ENCODE measurements at places on chromosomes 4 and X.

DNA sequence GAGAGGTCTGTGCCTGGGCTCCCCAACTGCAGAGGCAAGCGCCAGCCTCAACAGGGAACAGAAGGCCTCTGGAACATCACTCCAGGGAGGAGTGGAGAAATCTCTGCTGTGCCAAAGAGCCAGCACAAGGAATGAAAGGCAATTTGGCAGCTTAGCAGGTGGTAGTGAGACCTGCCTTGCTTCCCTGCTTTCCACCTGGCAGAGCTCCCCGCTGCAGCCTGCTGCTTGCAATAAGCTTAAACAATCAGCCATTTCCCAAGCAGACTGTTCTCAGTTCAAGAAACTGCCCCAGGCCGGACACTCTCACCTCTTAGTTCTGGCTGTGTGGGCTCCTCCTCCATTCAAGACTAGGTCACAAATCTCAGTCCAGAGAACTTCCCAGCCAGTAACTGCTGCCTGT, 370.6 kb downstream of the MAGEB5 start:
- DNase-seq, result no peak

DNA sequence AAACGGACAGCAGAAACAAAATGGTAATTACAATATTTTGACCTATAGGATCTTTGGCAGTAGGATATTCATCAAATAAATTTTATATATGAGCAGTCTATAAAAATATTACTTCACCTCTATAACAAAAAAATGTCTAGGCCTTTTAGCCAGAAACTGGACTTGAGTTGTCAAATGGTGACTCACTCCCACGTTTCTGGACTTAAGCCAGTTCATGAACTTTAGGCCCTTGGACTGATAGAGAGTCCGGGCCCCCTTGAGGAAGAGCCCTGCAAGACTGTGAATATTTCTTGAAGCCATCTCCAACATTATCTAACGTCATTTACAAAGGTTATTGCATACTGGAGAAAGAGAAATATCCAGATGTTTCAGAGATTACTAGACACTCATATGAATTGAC, 106.8 kb upstream of the FAM47A start:
- DNase-seq, result no peak

DNA sequence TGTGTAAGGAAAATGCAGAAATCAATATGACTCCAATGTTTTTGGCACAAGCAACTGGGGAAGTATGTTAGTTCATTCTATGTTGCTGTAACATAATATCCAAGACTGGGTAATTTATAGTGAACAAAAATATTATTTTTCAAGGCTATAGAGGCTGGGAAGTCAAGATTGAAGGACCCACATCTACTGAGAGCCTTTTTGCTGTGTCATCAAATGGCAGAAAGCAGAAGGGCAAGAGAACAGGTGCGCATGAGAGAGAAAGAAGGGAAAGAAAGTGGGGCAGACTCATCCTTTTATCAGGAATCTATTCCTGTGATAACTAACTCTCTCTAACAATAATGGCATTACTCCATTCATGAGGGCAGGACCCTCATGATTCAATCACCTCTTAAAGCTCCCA, 237.2 kb downstream of the FAT4 start:
- no peak for DNase-seq

DNA sequence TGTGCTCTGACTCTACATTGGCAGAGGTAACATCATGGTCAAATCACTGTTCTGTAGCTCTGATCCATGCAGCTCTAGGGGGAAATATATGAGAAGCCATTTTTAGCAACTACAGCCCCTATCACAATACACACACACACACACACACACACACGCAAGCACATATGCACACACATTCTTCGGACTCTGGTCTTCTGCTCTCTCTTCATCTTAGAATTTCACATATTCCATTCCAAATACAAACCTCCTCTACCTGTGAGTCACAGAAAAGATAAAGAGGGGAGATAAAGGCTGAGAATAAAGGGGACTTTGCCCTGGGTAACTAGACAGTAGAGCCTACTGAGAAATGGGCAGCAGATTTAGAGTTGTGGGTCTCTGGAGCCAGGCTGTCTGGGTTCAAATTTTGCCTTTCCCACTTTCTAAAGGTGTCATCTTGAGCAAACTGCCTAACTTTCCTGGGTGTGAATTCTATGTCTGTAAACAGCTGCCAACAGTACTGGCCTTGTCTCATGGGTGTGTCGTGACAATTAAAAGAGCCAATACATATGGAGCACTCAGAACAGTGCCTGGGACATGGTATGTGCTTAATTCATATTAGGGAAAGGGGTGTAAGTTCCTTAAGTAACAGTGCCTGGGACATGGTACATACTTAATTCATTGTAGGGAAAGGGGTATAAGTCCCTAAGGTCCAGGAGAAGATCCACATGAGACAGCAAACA, 11.6 kb upstream of the RASL11B start:
- no peak for DNase-seq

DNA sequence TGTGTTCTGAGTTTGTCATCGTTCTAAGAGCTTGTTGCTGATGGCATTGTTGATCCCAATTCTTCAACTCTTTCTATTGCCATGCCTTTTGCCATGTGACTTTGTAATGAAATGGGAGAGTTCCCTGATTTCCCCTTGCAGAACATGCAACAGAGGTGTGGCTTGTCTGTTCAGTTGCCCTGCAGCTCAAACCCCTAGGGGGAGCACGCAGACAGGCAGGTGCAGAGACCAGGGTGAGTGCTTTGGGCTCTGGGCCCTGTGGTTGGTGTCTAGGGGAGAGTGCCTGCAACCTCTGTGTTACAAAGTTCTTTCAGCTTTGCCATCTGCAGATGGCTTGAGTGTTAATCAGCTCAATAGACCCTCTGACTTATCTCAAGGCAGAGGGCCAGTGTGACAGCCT, 332.7 kb downstream of the MID1IP1 start:
- DNase-seq, result no peak

DNA sequence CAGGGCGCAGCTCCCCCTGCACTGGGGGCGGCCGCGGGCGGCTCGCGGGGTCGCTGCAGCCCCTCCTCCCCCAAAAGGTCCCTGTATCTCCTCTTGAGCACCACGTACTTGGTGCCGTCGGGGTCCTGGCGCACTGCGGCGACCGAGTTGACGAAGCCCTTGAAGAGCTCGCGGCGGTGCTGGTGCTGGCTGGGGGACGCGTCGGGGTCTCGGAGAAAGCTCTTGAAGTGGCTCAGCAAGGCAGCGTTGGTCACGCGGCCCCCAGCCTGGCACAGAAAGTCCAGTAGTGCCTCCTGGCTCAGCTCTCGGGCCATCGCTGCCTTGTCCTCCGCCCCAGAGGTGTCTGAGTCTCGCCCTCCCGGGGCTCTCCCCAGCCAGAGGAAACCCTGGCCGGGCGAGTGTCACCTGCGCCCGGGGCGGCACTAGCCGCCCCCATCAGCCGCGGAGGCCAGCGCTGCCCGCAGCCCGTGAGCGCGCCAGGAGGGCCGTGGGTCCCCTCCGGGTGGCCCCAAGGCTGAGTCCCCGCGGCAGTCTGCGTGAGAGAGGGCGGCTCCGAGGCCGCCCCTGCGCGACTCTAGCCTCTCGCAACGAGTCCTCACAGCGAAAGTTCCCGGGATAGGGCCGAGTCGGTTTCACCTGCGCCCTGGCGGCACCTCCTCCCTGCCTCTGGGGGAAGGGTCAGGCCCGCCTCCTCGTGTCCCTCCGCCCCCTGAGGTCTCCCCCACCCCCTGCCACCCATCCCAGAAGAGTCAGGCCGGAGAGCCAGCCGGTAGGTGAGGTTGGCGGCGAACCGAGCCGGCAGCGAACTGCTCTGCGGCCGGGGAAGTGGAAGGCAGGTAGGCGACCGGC, at the start of gene SOWAHB:
TSS of gene SOWAHB (minus strand) at position 609 of the 849 bp plus-strand sequence. CDS start at position 314, 295 bp downstream.
- DNase-seq, result no peak

GRCh38 chrX:113920661-113921060, 663.2 kb upstream of the HTR2C start:
- DNase-seq, result no peak

DNA sequence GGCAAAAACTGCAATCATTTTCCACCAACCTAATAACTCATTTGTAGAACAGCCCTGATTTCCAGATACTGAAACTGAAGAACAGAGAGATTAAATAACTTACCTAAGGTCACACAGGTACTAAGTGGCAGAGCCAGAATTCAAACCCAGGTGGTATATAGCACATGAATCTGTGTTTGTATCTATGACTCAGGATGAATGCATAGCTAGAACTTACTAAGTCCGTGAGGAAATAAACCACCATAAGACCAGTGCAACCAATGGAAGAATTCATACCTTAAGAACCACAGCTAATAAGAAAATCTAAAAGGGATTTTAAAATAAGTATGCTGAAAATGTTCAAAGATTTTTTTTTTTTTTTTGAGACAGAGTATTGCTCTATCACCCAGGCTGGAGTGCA, 1.5 kb upstream of the PLAC1 start:
- no peak for DNase-seq

- DNase-seq, result no peak
Observed at GRCh38 chrX:46957297-46957696, 45.1 kb downstream of the JADE3 start.

DNA sequence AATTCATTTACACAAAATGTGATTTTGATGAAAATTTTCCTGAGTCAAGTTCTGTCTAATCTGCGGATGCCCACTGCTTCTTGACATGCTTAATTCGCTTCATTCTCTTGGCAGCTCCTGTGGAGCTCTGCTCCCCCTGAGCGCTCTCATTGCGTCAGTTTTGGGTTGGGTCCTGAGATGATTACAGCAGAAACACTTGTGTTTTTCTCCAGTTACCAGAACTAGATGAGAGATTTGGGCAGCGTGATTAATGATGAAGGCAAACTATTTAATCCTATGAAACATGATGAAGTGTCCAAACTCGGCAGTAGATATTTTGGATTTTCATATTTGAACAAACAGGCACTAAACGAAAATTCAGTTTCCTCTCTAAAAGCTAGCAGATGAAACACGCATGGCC, 4.2 kb upstream of the CXCL1 start:
- no peak for DNase-seq

DNA sequence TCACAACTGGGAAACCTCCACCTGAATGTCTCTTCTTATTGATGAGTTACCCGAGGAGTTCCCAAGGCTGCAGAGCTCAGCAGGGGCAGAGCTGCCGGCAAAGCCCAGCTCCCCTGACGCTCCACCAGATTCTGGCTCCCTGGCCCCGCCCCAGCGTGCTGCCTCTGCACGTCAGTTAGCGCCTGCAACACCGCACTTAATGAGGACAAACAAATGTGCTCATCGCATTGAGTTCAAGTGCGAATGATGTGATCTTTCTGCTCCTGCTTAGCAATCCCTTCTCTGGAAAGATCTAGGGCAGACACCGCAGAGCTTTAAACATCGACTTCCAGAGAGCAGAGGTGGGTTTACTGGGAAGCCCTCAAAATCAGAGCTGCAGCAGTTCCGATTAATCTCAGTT, 55.5 kb upstream of the FBXW7 start:
- DNase-seq, result no peak

- no peak for DNase-seq
Observed at GRCh38 chrX:118259213-118259612, 86.7 kb upstream of the WDR44 start.
